Colonic mucosa (tissue), 4 donors: ENCODE measurements at places on chromosomes 1 and 21. TPM values are rescaled to one million over a fixed set of nuclear protein-coding genes. Genes with fewer than 3 reads are reported as not detected.

DNA sequence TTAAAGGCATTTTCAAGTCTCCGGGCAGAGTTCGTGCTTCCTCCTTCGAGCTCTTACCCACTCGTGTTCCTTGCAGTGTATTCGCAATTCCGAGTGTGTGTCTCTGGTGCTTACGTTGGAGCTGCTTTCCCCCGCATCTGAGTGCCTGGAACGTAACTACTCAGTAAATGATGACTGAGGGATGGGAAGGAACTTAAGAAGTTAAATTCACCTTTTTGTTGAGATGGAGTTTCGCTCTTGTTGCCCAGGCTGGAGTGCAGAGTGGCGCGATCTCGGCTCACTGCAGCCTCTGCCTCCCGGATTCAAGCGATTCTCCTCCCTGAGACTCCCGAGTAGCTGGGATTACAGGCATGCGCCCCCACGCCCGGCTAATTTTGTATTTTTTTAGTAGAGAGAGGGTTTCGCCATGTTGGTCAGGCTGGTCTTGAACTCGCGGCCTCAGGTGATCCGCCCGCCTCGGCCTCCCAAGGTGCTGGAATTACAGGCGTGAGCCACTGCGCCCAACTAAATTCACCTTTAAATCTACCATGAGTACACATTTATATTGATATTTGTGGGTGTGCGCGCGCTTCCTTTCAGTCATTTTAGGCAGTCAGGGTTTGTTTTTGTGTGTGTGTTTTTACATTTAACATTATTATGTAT is 837 bp downstream of the NDUFS5 start:
- no peaks in the 10 kb centered on the region for H3K27me3 ChIP-seq
- peaks cover 11% of the 10 kb centered on the region for H3K36me3 ChIP-seq
- peak overlapping the region; percentile 85 for H3K4me3 ChIP-seq
- no peaks in the 10 kb centered on the region for H3K4me1 ChIP-seq

The SEC16B gene
- 5.2 TPM for total RNA-seq

The SLC2A5 gene
- 1.8 TPM for total RNA-seq

The TMEM269 gene
- 0.10 TPM for total RNA-seq

DNA sequence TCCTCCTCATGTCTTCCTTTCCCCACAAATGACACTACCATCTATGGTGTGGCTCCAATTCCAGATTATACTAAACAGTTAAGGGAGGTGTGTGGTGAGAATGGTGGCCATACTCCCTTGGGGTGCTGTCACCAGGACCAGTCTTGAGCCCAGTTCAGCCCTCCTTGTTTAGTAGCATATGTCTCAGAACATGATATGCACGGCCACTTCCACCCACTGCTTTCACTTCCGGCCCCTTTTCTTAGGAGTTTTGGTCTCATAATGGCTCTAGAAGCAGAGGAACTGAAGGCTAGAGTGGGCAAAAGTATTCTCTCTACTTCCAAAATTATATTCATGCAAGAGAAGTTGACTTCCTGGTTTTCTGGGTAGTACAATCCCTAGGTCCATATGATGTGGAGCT is 45.3 kb upstream of the CACNA1E start:
- H3K27me3 ChIP-seq: no peaks in the 10 kb centered on the region
- no peak for DNase-seq
- no peaks in the 10 kb centered on the region for H3K36me3 ChIP-seq
- no peak overlapping the region for H3K27ac ChIP-seq

DNA sequence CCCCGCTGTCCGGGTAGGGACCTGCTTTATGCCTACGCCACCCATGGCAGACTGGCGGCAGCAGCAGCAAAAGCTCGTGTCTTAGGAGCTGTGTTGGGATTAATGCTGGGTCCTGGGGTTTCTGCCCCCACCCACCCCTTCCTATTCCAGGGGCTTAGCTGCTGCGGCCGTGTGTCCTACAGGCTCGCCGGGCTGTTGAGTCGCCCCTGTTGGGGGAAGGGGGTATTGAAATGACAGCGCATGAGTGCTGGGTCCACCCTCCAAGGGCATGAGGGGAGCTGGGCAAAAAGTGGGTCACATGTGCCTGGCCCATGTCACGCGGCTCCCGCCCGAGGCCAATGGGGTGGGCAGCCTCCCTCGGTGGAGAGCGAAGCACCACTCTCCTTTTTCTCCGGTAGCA is 118.3 kb upstream of the COL6A1 start:
- no peak overlapping the region for H3K4me3 ChIP-seq
- no peak overlapping the region for H3K27ac ChIP-seq
- H3K27me3 ChIP-seq: no peaks in the 10 kb centered on the region

The WNT2B gene
- 5.9 TPM for total RNA-seq

GRCh38 chr1:11058595-11059154 is 1.1 kb downstream of the SRM start:
- peak overlapping the region; percentile 99 for H3K4me3 ChIP-seq
- H3K27me3 ChIP-seq: no peaks in the 10 kb centered on the region
- H3K4me1 ChIP-seq: no peaks in the 10 kb centered on the region
- no peak for DNase-seq
- H3K27ac ChIP-seq: no peak overlapping the region

- H3K27me3 ChIP-seq: no peaks in the 10 kb centered on the region
- H3K4me3 ChIP-seq: no peak overlapping the region
- no peaks in the 10 kb centered on the region for H3K4me1 ChIP-seq
- no peak overlapping the region for H3K27ac ChIP-seq
- H3K36me3 ChIP-seq: peaks cover 4% of the 10 kb centered on the region
Measured at GRCh38 chr1:156936721-156937220, 16.3 kb downstream of the LRRC71 start.

- H3K27ac ChIP-seq: no peak overlapping the region
- H3K36me3 ChIP-seq: no peaks in the 10 kb centered on the region
- peak; percentile 88 for DNase-seq
- no peak overlapping the region for H3K4me3 ChIP-seq
Measured at GRCh38 chr1:41432481-41433280, 51.8 kb downstream of the EDN2 start.

The RYR2 gene
- 0.56 TPM for total RNA-seq

GRCh38 chr1:60280819-60281218 is 207.2 kb upstream of the C1orf87 start:
- no peak for DNase-seq
- no peak overlapping the region for H3K4me3 ChIP-seq
- no peak overlapping the region for H3K27ac ChIP-seq
- no peaks in the 10 kb centered on the region for H3K4me1 ChIP-seq
- no peaks in the 10 kb centered on the region for H3K27me3 ChIP-seq

The PNRC2 gene
- total RNA-seq: 152 TPM

DNA sequence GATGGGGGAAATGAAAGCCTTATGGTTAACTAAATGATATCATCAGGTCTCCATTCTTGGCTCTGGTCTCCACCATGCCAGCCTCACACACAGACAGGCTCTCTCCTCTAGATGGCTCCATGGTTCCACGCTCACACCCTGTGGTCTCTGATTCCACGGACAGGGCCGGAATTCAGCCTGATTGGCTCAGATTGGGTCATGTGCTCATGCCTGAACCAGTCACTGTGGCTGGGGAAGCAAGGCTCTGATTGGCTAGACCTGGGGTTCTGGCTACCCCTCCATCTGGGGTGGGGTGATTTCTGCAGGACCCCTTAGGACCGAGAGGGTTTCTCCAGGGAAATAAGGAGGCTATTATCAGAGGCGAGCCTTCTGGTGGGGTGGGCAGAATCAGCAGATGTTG is 277.0 kb downstream of the PTPRU start:
- H3K27me3 ChIP-seq: peaks cover 6% of the 10 kb centered on the region
- H3K27ac ChIP-seq: no peak overlapping the region
- H3K4me1 ChIP-seq: no peaks in the 10 kb centered on the region
- DNase-seq: no peak
- H3K36me3 ChIP-seq: no peaks in the 10 kb centered on the region

The OR2L3 gene
- not detected for total RNA-seq

DNA sequence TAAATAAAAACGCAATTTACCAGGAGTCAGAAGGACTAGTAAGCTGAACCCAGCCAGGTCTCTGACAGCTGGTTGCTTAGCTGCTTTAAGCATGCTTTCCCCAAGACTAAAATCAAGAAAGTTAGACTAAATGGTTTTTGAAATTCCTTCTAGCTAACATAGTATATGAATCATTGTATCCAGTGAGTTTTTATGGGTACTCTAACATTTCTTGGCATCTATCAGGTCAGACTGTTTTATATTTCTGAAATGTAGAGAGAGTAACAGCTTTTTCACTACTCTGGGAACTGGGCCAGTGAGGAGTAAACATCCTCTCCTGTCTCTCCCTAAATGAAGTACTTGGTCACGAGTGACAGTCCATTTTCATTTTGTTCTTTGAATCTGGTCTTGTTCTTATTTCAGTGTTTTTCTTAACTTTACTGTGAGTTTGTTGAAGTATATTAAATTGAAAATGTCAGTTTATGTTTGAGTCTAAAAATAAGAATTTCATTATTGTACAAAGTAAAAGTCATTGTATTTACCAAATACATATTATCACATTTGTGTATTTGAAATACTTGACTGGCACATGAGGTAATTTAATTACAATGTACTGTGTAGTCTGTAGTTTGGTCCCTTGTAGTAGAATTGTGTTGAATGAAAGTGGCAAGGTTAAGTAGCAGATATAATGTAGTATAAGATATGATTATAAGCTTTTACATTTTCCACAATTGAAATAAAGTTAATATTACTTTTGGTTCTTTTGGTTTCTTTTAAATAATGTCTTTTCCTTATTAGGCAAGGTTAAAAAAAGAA is 47.6 kb downstream of the PKN2 start:
- no peaks in the 10 kb centered on the region for H3K27me3 ChIP-seq
- H3K4me3 ChIP-seq: no peak overlapping the region
- peaks cover 3% of the 10 kb centered on the region for H3K36me3 ChIP-seq
- peaks cover 8% of the 10 kb centered on the region for H3K4me1 ChIP-seq
